Stimulated activated CD8-positive, alpha-beta memory T cell treated with anti-CD3 and anti-CD28 coated beads, Interleukin-2, amount 100 ng/mL, for 1 hour (primary cell): ENCODE measurements at places on chromosomes 7 and 10.

DNA sequence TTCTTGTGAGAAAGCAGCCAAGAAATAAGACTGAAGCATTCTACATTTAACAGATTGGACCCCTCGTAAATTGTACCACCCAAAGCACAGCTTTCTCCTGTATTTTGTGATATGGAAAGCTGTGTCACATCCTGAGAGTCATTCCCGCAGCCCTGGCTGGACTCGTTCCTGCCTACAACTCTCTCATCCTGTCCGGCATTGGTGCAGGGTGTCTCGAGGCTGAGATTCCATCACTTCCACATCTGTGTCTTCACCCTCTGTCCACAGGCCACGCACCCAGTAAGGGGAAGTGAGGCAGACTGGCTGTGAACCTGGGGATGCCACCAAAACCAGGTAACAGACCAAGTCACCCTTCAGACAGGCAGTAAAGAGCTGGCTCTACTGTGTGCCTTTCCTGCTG is 146.2 kb upstream of the KLF6 start:
- no peak for DNase-seq

GRCh38 chr7:44534501-44534900 is 6.6 kb downstream of the NPC1L1 start:
- peak; percentile 11 for DNase-seq

GRCh38 chr7:150733482-150734095 is 3.6 kb upstream of the GIMAP5 start:
- DNase-seq: no peak

- no peak for DNase-seq
These were observed 11.9 kb upstream of the OPTN start for GRCh38 chr10:13087986-13088618.

DNA sequence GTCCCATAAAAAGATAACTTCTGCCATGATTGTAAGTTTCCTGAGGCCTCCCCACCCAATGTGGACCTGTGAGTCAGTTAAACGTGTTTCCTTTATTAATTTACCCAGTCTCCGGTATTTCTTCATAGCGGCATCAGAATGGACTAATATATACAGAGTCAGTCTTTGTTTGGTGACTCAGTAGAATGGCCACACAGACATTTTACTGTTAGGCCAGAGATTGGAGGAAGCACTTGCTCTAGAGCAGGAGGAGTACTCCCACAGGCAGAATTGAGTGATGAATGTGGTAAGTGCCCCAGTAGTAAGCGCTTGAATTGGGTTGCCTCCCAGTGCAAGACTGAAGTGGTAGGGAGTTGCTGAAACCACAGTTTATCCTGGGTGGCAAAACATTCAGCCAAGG is 149.5 kb upstream of the SMIM30 start:
- DNase-seq: no peak

GRCh38 chr7:73980206-73980605 is 47.8 kb upstream of the ELN start:
- DNase-seq: no peak

GRCh38 chr10:95533590-95533989 is 27.6 kb downstream of the SORBS1 start:
- DNase-seq: no peak

DNA sequence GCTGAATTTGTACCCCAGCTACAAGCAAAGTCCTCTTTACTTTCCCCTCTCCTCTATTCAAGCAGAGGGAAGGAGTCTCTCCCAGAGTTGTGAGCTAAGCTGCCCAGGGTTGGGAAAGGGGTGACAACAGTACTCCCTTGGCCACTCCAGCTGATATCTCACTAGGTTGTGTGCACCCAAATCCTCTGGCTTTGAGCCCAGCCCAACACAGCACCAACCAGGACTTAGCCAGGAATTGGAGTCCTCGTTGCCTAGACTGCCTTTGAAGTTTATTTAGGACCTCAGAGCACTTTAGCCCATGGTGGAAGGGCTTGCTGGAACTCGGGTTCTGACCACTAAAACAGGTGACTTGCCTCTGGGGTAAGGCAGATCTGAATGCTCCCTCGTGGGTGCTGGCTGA is 35.7 kb upstream of the DYNC1I1 start:
- no peak for DNase-seq
